Activated CD8-positive, alpha-beta memory T cell treated with anti-CD3 and anti-CD28 coated beads, Interleukin-2, amount 10 ng/mL, durations not matched to agents 7 days and 5 days (primary cell): ENCODE measurements at places on chromosomes 7 and 10. TPM values are rescaled to one million over a fixed set of nuclear protein-coding genes. Genes with fewer than 3 reads are reported as not detected.
A peak's percentile ranks its signal among the peaks of the same experiment; 100 is the strongest.

The IGFBP1 gene
- not detected for total RNA-seq

The PARG gene
- 29.1 TPM for total RNA-seq

The SKIDA1 gene
- 0.29 TPM for total RNA-seq

The TMEM273 gene
- 72.0 TPM for total RNA-seq

The HOXA3 gene
- not detected for total RNA-seq

The FAM237B gene
- not detected for total RNA-seq

The GATA3 gene
- total RNA-seq, result 83.4 TPM

The VGF gene
- total RNA-seq, result 0.44 TPM

The EBLN1 gene
- not detected for total RNA-seq

DNA sequence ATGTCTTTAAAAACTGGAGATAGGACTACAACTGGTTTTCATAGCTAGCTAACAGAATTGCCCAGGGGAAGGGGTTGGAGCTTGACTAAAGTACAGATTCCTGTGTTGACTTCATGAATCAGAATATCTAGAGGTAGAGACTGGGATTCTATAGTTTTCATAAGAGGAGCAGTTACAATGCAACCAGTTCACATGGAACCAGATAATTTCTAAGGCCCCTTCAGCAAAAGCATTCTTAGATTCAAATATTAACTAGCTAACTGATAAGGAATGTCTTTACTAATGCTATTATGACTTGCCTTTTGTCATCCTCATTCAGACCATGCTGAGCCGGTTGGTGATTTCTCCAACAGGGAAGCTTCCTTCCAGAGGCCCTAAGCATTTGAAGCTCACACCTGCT, 5.7 kb downstream of the WEE2 start:
- peaks cover 19% of the 10 kb centered on the region for H3K4me1 ChIP-seq
- peaks cover 4% of the 10 kb centered on the region for H3K36me3 ChIP-seq
- DNase-seq, result no peak
- H3K4me3 ChIP-seq, result no peak overlapping the region
- no peak overlapping the region for H3K27ac ChIP-seq
- H3K27me3 ChIP-seq, result peaks cover 3% of the 10 kb centered on the region

GRCh38 chr10:88986549-88987242, 3.9 kb upstream of the FAS start:
- peak overlapping the region; percentile 73 for H3K27ac ChIP-seq
- H3K4me1 ChIP-seq, result peaks cover 59% of the 10 kb centered on the region
- peaks cover 39% of the 10 kb centered on the region for H3K36me3 ChIP-seq
- H3K4me3 ChIP-seq, result no peak overlapping the region
- H3K27me3 ChIP-seq, result no peaks in the 10 kb centered on the region

DNA sequence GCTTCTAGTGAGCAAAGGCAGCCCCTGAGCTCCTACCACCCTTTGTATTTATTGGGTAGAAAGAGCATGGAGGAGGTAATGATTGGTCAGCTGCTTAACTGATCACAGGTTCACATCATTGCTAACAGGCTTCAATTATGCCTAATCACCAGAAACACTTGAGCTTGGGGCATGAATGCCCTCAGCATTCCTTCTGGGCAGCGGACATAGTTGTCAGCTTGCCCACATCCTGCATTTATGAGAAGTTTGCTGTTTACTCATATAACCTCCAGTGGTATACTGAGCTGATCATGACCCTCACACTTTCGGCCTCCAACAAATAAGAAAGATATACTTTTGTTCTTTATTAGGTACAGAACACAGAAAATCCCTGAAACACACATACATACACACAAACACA, 140.3 kb upstream of the ODAD2 start:
- DNase-seq, result no peak
- no peak overlapping the region for H3K27ac ChIP-seq
- H3K27me3 ChIP-seq, result no peaks in the 10 kb centered on the region

GRCh38 chr10:84075226-84076046, 63.9 kb upstream of the GHITM start:
- no peaks in the 10 kb centered on the region for H3K4me1 ChIP-seq
- no peak overlapping the region for H3K4me3 ChIP-seq
- no peak for DNase-seq
- H3K27me3 ChIP-seq, result peaks cover 7% of the 10 kb centered on the region
- no peaks in the 10 kb centered on the region for H3K36me3 ChIP-seq
- H3K27ac ChIP-seq, result no peak overlapping the region

DNA sequence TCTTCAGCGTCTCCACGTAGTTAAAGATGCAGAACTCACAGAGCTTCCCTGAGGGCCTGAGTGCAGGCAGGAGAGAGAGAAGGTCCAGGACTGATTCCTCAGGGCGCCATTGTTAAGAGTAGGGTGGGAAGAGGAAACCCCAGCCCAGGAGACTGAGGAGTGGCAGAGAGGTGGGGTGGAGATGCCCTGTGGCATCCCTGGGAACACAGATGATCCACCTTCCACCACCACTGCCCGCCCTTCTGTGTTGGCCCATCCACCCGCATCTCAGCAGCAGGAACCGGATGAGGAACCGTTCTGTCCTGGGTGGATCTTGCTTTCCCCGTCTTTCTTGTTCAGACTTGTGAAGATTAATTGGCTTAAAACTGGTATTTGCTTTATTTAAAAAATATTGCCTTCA, 48.3 kb downstream of the PFKP start:
- H3K36me3 ChIP-seq, result peaks cover 65% of the 10 kb centered on the region
- no peak overlapping the region for H3K27ac ChIP-seq
- no peaks in the 10 kb centered on the region for H3K27me3 ChIP-seq
- no peak for DNase-seq
- H3K4me1 ChIP-seq, result peaks cover 3% of the 10 kb centered on the region

DNA sequence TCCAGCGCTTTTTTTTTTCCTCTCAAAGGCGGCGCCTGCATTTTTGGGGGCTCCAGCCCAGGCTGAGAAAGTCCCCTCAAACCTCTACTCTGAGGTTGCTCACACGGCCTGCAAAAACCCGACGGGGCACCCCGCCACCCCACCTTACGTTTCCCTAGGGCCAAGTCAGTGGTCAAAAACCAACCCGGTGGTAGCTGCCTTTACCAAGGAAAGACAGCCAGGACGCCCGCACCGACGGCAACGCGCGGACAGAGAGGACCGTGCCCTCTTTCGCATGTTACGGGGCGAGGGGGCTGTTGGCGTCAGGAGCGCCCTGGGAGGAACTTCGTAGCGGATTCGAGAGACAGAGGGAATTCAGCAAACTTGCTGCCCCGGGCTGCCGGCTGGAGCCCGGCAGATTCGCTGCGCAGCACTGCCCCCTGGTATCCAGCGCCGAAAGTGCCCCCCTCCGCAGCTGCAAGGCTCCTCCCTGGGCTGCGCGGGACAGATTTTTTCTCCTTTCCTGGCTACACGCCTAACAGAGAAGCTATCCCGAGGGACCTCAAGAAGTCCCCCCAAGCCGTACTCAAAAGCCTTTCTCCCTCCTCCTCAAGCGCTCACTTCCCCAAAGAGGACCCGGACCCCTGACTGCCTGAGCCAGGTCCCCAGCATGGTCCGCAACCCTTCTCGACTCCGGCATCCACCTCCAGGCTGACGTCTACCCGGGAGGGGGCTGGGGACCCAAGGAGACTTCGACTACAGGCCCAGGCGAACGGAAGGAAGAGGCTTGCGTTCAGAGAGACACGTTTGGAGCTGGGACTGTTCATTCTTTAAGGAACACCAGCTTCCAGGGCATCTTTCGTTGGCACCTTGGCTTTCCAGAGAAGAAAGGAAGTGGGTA, 27.7 kb upstream of the VAX1 start:
- no peak overlapping the region for H3K4me3 ChIP-seq
- peaks cover 93% of the 10 kb centered on the region for H3K27me3 ChIP-seq
- peaks cover 2% of the 10 kb centered on the region for H3K36me3 ChIP-seq
- no peak for DNase-seq

- H3K27ac ChIP-seq, result no peak overlapping the region
- H3K36me3 ChIP-seq, result peaks cover 19% of the 10 kb centered on the region
- no peak overlapping the region for H3K4me3 ChIP-seq
Observed at GRCh38 chr7:24903559-24903958, 76.4 kb downstream of the OSBPL3 start.

DNA sequence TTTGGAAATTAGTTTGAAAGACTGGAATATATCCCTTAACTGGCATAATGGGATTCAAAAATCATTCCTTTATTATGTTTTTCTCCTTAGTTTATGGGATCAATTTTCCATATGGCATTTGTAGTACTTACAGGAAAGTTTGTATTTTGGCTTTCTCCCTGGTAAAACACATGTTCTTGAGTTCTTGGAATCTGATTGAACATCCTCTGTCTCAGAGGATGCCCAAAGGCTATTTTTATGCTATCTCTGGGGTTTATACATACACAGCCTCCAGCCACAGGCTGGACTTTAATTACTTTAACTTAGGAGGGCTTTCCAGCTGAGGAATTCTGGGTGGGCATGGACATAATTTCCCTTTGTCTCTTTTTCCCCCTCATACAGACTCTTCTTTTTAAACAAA, 236.4 kb downstream of the HGF start:
- H3K27ac ChIP-seq, result no peak overlapping the region
- no peaks in the 10 kb centered on the region for H3K4me1 ChIP-seq
- H3K4me3 ChIP-seq, result no peak overlapping the region
- H3K27me3 ChIP-seq, result no peaks in the 10 kb centered on the region
- H3K36me3 ChIP-seq, result no peaks in the 10 kb centered on the region

GRCh38 chr10:12603766-12604470, 254.6 kb downstream of the CAMK1D start:
- peaks cover 16% of the 10 kb centered on the region for H3K4me1 ChIP-seq
- DNase-seq, result no peak
- H3K4me3 ChIP-seq, result no peak overlapping the region

GRCh38 chr7:5627745-5628547, 153.5 kb downstream of the RNF216 start:
- H3K4me1 ChIP-seq, result peaks cover 30% of the 10 kb centered on the region
- no peak overlapping the region for H3K27ac ChIP-seq
- H3K4me3 ChIP-seq, result no peak overlapping the region
- no peaks in the 10 kb centered on the region for H3K27me3 ChIP-seq
- peaks cover 14% of the 10 kb centered on the region for H3K36me3 ChIP-seq

DNA sequence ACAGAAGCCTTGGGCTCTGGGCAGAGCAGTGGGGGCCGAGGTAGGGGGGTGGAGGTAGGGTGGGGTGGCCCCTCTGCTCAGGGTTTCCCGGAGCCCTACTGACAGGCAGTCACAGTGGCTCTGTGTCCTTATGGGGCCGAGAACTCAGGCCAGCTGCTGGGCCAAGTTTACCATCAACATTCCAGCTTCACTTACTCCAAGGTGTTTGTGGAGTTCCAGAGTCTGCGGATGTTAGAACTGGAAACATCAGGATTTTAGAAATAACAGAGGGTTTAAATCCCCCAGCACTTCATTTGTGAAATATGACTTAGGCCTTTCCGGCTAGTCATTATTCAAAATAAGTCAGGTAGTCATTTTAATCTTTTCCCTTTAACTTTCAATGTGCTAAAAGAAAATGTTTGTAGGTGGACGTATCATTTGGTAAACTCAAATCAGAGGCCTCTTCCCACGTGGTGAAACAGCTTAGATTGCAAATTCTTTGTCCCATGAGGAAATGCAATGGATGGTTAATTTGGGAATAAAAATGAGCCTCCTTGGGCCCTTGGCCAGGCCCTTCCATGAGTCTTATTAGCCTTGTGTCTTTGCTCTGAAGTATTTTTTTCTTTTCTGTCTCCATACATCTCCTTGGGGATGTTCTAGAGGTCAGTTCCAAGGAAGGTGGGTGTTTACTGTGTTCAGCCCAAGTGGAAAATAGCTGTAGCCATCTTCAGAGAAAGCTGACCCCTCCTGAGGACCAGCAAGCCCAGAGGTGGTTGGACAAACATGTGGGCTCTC, 99.6 kb upstream of the BTBD16 start:
- no peak overlapping the region for H3K27ac ChIP-seq
- H3K36me3 ChIP-seq, result no peaks in the 10 kb centered on the region
- peaks cover 12% of the 10 kb centered on the region for H3K27me3 ChIP-seq
- DNase-seq, result no peak

DNA sequence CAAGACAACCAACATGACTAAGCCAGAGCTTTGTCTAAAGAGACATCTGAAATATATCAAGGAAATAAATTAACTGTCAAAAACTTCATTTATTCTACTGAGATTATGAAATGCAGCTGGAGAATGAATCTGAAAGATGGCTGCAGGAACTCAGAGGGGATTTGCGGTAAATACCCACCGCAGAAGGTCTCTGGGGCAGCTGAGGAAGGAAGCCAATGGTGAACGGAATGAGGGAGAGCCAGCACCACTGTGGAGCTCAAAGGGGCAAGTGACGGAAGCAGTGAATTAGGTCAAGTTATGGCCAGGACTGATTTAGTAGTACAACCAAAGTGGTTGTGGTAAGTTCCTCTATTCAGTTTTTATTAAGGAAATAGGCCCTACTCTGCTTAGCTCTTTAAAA, 215.3 kb upstream of the GLI3 start:
- no peaks in the 10 kb centered on the region for H3K27me3 ChIP-seq
- peaks cover 8% of the 10 kb centered on the region for H3K4me1 ChIP-seq
- H3K4me3 ChIP-seq, result no peak overlapping the region

GRCh38 chr10:13066527-13066926, 33.4 kb upstream of the OPTN start:
- H3K36me3 ChIP-seq, result peaks cover 2% of the 10 kb centered on the region
- H3K27ac ChIP-seq, result no peak overlapping the region
- no peak overlapping the region for H3K4me3 ChIP-seq

DNA sequence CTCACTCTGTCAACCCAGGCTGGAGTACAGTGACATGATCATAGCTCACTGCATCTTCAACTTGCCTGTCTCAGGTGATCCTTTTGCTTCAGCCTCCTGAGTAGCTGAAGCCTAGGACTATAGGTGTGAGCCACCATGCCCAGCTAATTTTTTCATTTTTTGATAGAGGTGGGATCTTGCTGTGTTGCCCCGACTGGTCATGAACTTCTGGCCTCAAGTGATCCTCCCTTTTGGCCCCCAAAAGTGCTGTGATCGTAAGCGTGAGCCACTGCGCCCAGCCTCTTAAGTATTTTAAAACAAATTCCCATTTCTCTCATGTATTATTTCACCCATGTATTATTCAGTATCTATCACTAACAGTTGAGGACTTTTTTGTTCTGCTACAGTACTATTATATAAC, 43.5 kb downstream of the KMT2E start:
- DNase-seq, result no peak
- peaks cover 36% of the 10 kb centered on the region for H3K36me3 ChIP-seq
- H3K4me3 ChIP-seq, result no peak overlapping the region
- H3K27ac ChIP-seq, result peak overlapping the region; percentile 20
- peaks cover 21% of the 10 kb centered on the region for H3K4me1 ChIP-seq

DNA sequence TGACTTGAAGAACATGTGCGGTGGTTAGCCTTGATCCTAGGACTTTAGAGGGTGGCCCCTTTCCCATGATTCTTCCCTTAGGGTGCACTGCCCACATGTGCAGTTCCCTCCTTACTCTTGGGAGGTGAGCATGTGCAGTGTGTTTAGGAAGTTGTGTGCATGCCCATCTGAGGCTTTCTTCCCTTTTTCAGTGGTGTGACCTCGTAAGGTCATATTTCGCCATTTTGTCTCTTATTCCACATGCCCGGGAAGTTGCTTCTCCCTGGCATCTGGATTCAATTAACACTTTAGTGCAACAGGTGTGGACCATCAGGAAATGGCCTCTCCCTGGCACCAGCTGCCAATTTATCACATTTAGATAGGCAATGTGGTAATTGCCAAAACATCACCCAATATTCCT, 380.6 kb upstream of the VSTM2A start:
- no peaks in the 10 kb centered on the region for H3K4me1 ChIP-seq
- no peak overlapping the region for H3K4me3 ChIP-seq
- DNase-seq, result no peak
- H3K36me3 ChIP-seq, result no peaks in the 10 kb centered on the region
- no peaks in the 10 kb centered on the region for H3K27me3 ChIP-seq
- no peak overlapping the region for H3K27ac ChIP-seq

- no peaks in the 10 kb centered on the region for H3K36me3 ChIP-seq
- no peaks in the 10 kb centered on the region for H3K27me3 ChIP-seq
- no peak for DNase-seq
- no peaks in the 10 kb centered on the region for H3K4me1 ChIP-seq
Observed at GRCh38 chr10:130411496-130412085, 275.4 kb downstream of the GLRX3 start.
